ENCODE measurements at places on chromosomes 1 and 21.

DNA sequence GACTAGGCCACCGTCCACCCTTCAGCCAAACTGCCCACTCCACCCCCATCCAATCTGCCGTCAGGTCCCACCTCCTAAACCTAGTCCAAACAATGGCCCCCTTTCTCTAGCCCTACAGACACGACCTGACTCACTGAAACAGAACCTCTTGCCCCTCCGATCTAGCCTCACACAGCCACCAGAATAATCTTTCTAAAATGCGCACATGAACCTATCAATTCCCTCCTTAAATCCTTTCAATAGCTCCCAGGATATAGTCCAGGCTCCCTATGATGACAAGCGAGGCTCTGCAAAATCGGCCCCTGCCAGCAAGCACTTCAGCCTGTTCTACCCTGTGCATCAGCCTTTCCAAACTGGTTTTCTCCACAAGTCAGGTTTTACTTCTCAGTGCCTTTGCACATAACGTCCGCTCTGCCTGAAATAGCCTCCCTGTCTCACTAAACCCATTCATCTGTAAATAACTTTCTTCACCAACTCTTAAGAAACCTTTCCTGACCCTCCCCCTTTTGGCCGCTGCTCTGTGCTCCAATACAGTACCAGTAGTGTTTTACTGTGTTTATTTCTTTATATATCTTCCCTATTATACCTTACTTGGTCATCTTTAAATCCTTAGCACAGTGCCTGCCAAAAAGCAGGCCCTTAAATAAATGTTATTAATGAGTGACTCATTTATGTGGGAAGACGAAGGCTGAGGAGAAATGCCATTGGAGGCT lies 9.0 kb upstream of the CDC20 start:
- DNase-seq, result no peak

DNA sequence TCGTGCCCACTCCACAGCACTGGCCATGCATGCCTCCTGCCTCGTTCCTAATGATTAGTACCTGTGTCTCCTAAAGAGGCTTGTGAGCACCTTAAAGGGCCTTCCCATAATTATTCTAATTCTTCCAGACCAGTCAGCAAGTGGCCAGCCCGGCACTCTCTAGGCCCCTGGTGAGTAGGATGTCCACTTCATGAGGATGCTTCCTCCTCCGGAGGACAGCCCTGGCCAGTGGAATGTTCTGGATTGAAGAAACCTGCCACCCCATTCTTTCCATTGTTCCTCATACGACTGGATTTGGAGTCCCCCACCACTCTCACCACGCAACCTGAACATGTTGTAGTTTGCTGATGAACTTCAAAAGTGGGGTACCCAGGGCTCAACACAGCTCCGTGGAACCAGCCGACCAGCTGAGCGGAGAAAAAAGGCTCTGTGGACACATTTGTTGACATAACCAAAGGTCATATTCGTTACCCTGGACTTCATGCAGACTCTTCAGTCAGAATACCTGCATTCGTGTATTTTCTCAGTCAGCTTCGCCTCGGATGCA lies 46.7 kb upstream of the LBR start:
- no peak for DNase-seq

GRCh38 chr1:30903343-30904034 lies 5.1 kb downstream of the SDC3 start:
- DNase-seq, result no peak

GRCh38 chr1:29437946-29438345 lies 201.6 kb downstream of the PTPRU start:
- DNase-seq, result no peak

- no peak for DNase-seq
These were observed 64.8 kb downstream of the DHRS3 start for GRCh38 chr1:12552951-12553921.

- DNase-seq, result no peak
These were observed 70.6 kb downstream of the FNBP1L start for GRCh38 chr1:93518516-93518915.

- no peak for DNase-seq
These were observed 1.6 kb upstream of the KLHDC9 start for GRCh38 chr1:161096530-161096929.

- no peak for DNase-seq
These were observed 185.0 kb downstream of the MATN1 start for GRCh38 chr1:30538226-30538992.

- no peak for DNase-seq
These were observed 210.3 kb downstream of the URB2 start for GRCh38 chr1:229836324-229836723.

DNA sequence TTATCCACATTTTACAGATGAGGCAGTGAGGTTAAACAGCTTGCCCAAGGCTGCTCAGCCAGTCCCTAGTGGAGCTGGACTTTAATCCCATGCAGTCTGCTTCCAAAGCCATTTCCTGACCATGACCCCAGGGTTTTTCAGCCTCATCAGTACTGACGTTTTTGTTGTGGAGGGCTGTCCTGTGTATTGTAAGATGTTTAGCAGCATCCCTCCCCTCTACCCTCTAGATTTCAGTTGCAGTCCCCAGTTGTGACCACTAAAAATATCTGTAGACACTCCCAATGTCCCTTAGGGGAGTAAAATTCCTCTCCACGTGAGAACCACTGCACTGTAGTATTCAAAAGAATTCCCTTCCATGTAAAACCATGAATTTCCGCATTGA lies 30.2 kb upstream of the C1orf105 start:
- DNase-seq, result no peak

DNA sequence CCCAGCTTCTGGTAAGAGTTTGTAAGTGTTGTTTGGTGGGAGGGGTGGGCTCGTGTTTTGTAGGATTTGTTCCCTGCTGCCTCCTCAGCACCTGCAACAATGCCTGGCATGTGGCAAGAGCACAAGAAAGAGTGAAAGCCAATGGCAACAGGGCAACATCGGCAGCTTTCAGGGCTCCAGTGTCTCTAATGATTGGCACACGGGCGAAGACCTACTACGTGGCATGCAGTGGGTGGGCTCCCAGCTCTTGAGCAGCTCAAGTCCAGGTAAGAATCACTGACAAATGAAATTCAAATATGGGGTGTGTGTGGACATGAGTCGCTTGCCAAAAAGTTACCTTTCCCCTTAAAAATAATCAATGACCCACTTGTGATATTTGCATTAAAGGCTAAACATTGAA lies 23.9 kb upstream of the SLC1A7 start:
- DNase-seq, result no peak

- DNase-seq, result no peak
These were observed 134.8 kb downstream of the BACH1 start for GRCh38 chr21:29433366-29434059.

GRCh38 chr21:45873866-45874265 lies 107.7 kb upstream of the COL6A1 start:
- DNase-seq, result no peak

DNA sequence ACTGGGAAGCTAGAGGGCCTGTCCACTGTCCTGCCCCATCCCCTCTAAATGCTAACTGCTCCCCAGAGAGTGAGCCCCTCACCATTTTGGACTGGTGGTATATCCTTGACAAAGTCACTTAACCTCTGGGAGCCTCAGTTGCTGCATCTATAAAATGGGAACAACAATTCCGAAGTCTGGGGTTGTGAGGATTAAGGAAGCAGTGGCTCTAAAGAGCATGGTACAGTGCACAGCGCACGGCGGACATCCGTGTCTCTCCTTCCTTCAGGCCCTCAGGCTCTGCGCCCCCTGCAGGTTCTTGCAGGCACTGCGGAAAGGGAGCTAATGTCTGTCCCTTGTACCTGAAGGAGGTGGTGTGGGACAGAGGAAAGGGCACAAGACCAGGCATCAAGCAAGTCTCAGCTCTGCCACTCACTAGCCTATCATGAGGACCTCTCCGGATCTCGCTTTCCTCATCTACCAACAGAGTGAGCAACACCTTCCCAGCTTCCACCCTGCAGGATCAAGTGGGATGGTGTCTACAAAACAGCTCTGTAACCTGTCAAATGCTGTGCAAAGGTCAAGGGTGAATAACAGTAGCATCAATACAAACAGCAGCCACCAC lies 20.1 kb downstream of the ECE1 start:
- peak; percentile 86 for DNase-seq

- DNase-seq, result no peak
These were observed 100.5 kb upstream of the TLR5 start for GRCh38 chr1:223243441-223244050.

DNA sequence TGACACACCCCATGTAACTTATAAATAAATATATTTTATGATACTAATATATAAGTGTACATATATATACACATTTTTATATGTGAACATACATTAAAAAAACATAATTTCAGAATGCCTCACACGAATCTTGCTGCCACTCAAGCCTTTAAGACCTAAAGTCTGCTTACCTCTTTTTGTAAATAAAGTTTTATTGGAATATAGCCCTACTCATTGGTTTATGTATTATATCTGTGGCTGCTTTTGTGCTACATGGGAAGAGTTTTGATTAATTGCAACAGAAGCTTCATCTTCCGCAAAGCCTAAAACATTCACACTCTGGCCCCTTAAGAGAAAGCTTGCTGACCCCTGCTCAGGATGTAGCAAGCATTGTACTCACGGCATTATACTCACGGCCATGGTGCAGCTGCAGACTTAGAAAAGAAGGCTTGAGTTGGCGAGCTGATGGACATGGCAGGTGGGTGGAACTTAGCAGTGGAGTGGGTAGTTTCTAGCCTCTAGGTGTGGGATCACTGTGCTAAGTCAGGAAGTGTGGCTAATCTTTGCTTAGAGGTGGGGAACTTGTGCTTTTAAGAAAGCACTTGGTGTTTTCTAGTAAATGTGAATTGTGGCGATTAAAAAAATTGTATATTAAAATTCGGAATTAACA lies 80.8 kb downstream of the DYRK1A start:
- no peak for DNase-seq

- peak; percentile 27 for DNase-seq
These were observed 28.0 kb downstream of the TBX15 start for GRCh38 chr1:118960026-118960561.

GRCh38 chr21:26599261-26599660 lies 26.2 kb upstream of the CYYR1 start:
- no peak for DNase-seq

DNA sequence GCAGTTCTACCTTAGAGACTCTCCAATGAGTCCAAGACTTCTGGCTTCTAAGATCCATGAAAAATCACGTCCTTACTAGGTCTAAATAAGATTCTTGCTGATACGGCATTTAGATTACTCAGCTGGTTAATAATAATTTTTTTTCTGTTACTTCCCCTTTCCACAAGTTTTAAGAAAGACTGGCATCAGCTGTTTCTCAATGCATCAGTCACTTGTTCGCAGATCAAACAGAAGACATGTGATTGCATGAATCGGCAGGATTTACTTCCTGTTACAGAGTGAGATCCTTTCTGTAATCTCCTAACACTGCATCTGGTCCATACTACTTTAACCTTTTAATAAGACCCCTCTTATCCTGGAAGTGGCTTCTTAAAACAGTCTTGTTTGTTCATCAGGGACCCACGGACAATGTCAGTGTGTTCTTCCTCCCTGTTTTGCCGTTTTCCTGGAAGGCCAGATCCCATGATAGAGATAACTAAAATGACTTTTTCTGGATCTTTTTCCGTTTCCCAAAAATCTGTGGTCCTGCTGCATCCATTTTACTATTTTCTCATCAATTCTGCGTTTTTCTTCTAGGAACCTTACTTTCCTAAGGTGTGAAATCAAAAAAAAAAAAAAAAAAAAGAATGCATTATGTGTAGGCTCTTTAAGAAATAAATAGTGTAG lies 6.1 kb downstream of the NPL start:
- DNase-seq, result no peak

DNA sequence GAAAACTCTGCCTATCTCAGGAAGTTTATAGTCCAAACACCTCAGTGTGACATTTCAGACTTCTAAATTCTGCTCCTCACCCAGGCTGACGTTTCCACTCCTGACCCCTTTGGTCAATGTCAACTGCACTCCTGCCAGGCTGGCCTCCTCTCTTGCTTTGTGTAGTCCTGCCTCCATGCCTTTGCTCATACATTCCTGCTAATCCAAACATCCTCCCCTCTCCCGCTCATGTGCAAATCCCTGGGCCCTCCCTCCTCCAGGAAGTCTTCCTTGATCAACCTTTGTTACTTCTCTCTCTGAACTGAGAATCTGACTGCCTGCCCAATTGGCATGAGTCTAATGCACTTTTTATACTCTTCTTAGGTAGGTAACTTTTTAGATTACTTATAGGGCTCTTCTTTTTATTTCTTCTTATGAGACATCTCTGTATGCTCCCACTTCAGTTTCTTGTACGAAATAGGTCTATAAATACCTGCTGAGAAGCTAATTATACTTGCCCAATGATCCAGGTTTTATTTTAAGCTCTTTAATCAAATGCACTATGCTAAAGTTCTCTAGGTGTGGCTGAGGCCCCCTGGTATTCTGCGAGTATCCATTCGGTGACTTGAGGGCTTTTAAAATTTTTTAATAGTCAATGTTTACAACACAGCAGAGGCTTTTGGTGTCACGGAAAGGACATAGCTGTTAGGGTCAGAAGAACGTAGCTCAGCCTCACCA lies 128.1 kb downstream of the PLXNA2 start:
- no peak for DNase-seq

GRCh38 chr21:33238146-33238545 lies 8.4 kb downstream of the IFNAR2 start:
- no peak for DNase-seq

- DNase-seq, result peak; percentile 71
These were observed 71.0 kb upstream of the CSF3R start for GRCh38 chr1:36553591-36554322.

- no peak for DNase-seq
These were observed 123.2 kb upstream of the BARHL2 start for GRCh38 chr1:90840352-90840751.

DNA sequence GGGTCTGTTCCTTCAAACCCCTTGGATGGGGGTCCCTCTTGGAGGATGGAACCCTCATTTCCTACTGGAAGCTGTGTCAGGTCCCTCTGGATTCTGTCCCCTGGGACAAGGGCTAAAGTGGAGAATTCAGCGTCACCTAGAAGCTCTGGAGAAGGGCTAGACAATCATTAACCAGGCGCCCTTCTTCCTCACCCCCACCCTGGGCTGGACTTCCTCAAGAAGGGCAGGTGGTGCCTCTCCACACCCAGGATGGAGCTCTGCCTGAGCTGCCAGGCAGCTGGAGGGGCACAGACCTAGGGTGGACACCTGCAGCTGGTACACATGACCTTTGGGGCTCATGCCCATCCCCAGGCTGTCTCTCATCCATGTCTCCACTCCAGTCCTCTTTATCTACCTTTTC lies 3.6 kb downstream of the CELF3 start:
- DNase-seq, result no peak

GRCh38 chr1:76232666-76233065 lies 158.1 kb downstream of the ST6GALNAC3 start:
- DNase-seq, result no peak
